ENCODE measurements at places on chromosomes 2 and 18.

- no peak for DNase-seq
These were observed 11.1 kb upstream of the IL1RN start for GRCh38 chr2:113116100-113116958.

- no peak for DNase-seq
These were observed 23.8 kb downstream of the FAP start for GRCh38 chr2:162219426-162219825.

DNA sequence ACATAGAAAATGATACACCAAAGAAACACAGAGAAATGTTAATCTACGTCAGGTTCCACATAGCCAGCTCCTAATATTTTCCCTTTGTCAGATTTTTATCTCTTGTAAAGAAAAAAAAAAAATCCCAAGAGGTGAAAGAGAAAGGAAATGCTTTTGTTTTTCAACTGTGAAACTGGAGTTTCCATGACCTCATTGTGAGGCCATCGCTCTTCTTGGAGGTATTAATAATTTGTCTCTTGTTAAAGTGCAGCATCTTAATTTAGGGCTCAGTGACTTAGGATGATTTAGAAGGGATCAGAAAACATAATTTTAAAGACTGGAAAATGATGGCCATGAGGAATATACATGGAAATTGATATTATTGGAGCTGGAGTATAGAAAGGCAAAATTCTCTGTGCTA is 21.7 kb downstream of the ARHGAP28 start:
- no peak for DNase-seq

GRCh38 chr2:88196490-88197087 is 26.4 kb downstream of the THNSL2 start:
- no peak for DNase-seq

DNA sequence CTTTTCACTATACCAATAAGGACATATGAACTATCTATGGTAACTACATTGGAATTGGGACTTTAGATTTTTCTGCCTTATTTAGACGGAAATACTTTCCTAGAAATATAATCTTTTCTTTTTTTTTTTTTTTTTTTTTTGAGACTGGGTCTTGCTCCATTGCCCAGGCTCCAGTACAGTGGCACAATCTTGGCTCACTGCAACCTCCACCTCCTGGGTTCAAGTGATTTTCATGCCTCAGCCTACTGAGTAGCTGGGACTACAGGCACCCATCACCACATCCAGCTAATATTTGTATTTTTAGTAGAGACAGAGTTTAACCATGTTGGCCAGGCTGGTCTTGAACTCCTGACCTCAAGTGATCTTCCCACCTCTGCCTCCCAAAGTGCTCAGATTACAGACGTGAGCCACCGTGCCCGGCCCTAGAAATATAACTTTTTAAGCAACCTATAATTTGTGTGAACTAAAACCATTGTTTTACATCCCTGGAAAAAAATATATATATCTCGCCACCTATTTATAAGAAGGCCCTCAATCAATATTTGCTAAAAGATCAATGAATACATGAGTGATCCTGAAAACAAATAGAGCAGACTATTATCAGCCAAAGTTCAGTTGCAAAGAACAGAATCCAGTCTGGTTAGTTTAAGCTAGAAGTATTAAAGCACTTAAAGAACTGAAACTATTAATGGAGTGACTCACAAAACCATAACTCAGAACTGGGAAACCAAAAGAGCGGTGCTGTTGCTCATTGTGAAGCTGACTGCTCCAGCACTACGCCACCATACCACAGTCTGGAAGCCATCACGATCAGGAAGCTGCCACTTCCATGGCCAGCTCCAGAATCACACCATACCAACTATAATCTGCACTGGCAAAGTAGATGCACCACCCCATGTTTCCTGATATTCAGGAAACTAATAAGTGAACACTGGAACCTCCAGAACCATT is 8.4 kb upstream of the HNRNPLL start:
- no peak for DNase-seq

GRCh38 chr2:126645211-126645618 is 10.7 kb upstream of the GYPC start:
- no peak for DNase-seq

- DNase-seq: no peak
These were observed 552.3 kb downstream of the TSN start for GRCh38 chr2:122307763-122308162.

- no peak for DNase-seq
These were observed 12.6 kb downstream of the LGALSL start for GRCh38 chr2:64466478-64467085.

- DNase-seq: no peak
These were observed 85.2 kb downstream of the GALR1 start for GRCh38 chr18:77334876-77335275.

DNA sequence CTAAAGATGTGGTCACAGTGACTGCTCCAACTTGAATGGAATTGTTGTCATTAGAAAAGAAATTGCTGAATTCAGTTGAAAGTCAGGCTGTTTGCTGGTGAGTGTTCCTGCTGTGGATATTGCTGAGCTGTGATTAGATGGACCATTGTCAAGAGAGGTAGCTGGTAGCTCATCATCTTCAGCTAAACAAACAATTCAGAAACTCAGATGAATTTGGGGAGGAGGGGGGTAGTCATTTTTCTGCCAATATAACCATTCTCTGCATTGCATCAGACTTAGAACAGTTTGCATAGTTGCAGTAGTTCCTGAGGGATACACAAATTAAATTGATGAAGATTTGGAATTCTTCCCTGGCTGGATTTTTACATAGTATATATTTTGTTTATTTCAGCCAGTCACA is 108.3 kb downstream of the MTCL1 start:
- no peak for DNase-seq

All from pons (tissue), 1 donor.